ENCODE measurements at places on chromosomes 2 and 18.

DNA sequence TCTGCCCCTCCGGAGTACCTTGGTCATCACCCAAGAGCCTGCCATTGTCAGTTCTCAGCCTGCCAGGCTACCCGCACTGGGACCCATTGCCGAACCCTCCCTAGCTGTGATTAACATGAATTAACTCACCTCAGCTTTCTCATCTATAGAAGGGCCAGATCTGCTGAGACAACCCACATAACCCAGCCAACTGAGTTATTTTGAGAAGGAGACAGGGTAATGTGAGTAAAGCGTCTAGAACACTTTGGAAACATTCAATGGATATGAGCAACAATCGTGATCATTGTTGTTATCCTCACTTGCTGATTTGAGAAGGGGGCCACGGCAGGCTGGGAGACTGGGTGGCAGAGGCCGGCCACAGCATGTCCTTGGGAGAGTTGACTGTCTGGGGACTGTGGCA lies 196.8 kb downstream of the GLI2 start:
- no peak for DNase-seq

DNA sequence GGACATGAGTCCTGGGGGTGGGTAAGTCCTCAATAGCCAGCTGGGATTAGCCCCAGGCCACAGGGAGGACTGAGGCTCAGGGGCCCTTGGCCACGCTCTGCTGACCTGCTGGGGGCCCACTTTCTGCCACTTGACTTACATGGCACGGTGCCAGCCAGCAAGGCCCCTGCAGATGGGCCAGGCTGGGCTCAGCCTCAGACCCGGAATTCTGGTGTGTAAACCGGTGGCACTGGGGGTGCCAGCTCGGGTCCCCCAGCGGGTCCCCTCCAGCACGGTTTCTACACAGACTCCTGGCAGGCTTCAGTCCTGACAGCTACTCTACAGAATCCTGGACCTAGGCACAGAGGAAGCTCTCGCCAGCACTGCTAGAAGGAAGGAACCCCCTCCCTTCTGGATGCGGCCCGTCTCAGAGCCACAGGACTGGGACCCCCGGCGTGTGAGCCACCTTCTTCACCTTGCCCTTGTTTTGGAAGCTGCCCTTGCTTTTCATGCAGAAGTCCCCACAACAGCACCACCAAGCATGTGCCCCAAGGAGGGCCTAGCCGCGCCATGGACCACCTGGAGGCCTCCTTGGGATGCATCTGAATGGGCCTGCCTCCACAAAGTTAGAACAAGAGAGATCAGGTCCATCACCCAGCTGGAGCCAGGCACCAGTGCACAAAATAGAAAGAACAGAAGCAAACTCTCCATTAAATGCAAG lies 8.0 kb downstream of the HDAC4 start:
- DNase-seq: no peak

DNA sequence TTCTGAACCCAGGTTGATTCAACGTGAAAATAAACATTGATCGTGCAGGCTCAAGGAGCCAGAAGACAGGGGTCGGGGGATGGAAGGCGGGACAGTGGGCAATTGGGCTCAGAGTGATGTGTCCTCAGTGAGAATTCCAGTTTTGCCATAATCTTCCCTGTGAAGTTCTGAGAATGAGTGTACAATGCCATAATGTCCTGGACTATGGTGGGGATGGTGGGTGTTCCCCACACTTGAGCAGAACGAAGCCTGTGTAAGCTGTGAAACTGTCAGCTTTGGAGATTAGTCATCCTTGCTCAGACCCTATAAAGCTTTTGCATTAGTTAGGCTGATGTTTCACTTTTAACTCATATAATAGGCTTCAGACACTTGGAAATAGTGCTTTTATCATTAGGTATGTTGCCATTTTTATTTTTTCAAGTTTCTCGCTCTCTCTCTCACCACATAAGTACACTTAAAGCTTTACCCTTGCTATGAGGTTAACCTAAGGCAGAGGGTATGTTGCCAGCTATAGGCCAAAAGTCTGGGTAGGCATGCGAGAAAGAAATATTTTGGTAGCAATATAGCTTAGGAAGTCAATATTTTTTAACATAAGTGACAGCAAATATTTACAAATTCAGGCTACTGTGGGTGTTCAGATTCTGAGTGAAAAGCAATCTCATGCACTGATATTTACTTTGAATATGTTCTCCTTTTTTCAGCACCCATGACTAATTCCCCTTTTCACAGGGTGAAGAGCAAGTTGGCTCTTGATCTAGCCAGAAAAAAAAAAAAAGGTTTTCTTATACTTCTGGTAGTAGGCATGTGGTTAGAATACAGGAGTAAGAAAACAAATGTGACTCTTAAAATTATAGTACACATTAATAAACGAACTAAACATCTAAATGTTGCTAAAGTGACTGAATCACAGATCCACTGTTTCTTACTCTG lies 47.2 kb downstream of the CDC42EP3 start:
- no peak for DNase-seq

DNA sequence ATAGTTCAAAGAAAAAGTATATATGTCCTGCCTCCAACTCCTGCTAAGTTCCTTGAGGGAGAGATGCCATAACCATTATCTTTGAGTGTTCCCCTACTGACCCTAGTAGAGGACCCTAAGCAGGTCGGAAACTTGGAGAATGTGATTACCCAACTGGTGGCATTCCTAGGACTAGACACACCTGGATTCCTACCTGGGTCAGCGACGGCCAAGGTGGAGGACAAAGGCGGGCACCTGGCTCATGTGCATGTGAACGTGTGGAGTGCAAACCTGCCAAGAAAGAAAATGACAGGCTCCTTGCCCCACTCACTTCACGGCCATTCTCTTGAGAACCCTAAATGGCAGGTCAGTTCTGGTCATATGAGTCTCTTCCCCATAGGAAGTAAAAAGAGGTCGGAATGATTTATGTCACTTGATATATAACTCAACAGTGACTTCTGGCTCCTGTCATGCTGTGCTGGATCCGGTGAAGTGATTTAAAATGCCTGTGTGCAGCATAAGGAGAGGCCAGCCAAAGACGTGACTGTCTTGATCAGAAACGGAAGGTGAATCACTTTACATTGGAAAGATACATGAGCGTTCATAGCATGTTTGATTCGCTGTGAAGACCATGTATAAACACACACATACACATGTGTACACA lies 371.6 kb downstream of the EIPR1 start:
- DNase-seq: no peak

- no peak for DNase-seq
Observed at GRCh38 chr18:40687399-40687798, 1267.6 kb upstream of the PIK3C3 start.

DNA sequence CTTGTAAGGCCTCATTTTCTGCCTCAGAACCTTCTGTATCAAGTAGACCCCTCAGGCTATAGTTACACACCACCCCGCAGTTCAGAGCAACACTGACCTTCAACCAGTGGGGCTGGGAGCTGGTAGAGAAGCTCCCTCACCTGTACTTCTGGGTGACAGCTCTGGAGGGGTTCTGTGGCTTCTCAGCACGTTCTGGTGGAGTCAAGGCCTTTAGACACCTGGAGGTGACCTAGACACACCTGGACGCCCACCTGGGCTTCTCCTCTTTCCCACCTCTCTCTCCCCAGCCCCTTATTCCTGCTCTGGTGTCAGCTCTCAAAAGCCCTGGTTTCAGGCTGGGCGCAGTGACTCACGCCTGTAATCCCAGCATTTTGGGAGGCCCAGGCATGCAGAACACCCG lies 7.3 kb upstream of the CIB4 start:
- no peak for DNase-seq

DNA sequence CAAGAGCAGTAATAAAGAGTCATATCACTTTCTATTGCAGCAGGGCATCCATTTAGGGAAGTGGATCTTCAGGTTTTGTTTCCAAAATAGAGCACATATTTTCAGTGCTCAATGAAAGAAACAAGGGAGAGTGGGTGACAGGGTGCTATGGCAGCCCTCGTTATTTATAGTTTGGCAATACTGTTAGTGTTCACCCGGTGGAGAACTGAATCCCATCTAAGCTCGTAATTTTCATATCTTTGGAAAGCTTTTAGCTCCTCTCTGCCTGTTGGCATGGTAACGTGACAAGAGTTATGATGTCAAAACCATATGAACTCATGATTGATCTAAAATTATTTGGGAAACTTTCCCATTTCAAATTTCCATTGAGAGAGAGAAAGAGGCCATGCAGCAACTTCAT lies 331.9 kb downstream of the LRRTM1 start:
- no peak for DNase-seq

All from naive thymus-derived CD8-positive, alpha-beta T cell (primary cell).